ENCODE measurements at places on chromosomes 12 and 14. TPM values are rescaled to one million over a fixed set of nuclear protein-coding genes. Genes with fewer than 3 reads are reported as not detected.

HRK gene
- polyA plus RNA-seq = 0.15 TPM

GRCh38 chr14:94774344-94775090 lies 4.6 kb upstream of the GSC start:
- no peak for DNase-seq

INSM2 gene
- polyA plus RNA-seq = not detected

SP7 gene
- polyA plus RNA-seq = not detected

CYP27B1 gene
- 0.48 TPM for polyA plus RNA-seq

DNA sequence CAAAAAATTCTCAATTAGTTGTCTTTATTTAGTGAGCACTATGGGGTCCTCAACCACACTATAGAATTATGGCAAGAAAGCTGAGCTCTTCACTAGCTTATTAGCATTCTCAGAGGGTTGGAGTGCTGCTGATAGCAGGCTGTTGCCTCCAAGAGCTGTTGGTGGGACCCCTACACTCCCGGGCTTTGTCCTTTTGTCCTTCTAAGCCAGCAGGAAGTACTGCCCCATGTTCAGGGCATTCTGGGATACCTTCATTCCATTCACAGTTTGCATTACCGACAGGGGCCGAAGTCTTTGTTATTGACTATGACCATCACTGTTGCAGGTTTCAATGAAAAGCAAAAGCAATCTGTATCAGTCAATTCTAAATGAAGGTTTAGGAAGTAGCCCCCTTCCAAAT lies 89.5 kb upstream of the OTX2 start:
- no peak for DNase-seq

ACVRL1 gene
- polyA plus RNA-seq = 5.9 TPM

GRCh38 chr12:51897181-51897580 lies 9.3 kb downstream of the ANKRD33 start:
- DNase-seq = no peak

DNA sequence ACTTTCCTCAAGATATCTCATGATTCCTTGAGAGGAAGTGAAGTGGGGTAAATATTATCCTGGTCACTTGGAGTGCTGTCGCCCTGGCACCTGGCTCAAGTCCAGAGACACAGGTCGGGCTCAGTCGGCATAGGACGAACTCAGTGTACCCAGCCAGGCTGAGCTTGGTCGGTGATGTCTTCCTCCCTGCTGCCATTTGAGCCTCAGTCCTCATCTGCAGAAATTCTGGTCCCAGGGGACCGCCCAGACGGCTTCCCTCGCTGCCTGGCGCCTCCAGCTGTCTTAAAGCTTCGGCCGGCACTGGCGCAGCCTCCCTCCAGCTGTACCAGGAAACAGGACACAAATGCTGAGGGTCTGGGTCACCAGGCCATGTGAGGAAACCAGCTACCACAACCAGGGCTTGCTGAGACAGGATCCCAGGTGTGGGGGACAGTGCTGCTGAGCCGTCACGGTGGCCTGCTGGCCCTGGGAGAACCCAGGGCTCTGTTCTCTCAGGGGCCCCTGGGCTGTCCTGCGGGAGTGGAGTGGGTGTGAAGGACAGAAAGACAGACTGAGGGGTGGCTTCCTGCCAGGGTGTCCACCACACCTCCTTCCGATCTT lies 5.0 kb upstream of the KLC1 start:
- no peak for DNase-seq

GZMH gene
- 0.94 TPM for polyA plus RNA-seq

GRCh38 chr14:94008234-94008633 lies 11.1 kb downstream of the CCDC197 start:
- no peak for DNase-seq

SERPINA12 gene
- not detected for polyA plus RNA-seq

GRCh38 chr14:65604936-65605335 lies 192.4 kb downstream of the FUT8 start:
- no peak for DNase-seq

DNA sequence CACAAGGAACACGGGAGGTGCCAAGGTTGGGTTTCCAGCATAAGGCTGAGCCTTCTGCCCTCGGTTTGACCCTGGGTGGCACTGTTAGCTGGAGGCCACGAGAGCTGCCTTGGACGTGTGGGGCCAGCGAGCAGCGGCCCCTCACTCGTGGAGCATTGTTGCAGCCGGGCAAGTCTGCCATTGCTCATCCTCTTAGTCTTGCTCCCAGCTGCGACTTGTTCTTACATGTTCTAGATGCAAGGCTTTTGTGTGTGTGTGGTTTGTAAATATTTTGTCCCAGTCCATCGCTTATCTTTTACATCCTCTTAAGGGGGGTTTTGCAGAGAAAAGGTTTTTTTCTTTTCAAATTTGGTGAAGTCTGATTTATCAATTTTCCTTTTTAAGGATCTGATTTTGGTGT lies 21.1 kb upstream of the C1S start:
- no peak for DNase-seq

Data from CD14-positive monocyte (primary cell).